Immature natural killer cell (primary cell): ENCODE measurements at places on chromosomes 7 and 10.

DNA sequence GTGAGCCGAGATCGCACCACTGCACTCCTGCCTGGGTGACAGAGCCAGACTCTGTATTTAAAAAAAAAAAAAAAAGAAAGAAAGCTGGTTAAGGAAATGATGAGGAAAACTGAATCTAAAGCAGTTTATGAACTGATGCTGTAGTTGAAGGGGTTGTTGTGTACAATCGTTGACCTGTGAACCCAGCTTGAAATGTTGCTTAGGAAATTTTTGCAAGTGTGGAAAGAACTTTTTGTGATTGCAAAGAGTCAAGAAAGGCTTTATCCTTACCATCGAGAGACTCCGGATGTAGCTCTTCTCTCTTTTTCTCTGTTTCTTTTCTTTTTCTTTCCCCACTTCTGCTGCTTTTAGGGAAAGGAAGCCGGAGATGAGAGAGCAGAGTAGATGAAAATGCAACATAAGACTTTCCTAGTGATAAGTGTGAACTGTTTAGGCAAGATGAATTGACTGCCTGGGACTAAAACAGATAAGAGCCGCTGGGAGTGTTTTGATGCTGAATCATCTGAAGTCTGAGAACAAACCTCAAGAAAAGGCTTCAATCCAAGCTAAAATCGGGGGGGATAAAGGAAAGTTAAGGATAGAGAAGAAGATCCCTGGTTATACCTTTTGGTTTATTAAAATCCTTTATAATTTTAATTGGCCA, 69.0 kb downstream of the TAF3 start:
- no peak for DNase-seq

- DNase-seq = no peak
These were observed 291.0 kb downstream of the TNS3 start for GRCh38 chr7:47290867-47291266.

DNA sequence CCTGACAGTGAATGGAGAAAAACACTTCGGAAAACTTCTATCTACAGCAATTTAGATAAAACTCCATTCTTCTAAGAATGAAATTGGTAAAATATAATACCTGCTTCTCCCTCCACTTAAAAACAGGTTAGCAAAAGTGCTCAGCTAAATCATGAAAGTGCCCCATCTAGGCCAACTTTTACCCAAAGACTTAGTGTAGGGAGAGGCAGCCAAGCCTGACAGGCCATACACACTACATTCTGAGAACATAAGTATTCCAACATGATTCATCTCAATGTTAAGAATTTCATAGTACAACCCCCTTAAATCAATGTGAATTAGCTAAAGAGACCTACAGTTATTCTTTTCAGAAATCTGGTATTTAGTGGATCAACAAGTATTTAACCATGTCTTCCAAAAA, 7.2 kb downstream of the FAM3C start:
- no peak for DNase-seq

DNA sequence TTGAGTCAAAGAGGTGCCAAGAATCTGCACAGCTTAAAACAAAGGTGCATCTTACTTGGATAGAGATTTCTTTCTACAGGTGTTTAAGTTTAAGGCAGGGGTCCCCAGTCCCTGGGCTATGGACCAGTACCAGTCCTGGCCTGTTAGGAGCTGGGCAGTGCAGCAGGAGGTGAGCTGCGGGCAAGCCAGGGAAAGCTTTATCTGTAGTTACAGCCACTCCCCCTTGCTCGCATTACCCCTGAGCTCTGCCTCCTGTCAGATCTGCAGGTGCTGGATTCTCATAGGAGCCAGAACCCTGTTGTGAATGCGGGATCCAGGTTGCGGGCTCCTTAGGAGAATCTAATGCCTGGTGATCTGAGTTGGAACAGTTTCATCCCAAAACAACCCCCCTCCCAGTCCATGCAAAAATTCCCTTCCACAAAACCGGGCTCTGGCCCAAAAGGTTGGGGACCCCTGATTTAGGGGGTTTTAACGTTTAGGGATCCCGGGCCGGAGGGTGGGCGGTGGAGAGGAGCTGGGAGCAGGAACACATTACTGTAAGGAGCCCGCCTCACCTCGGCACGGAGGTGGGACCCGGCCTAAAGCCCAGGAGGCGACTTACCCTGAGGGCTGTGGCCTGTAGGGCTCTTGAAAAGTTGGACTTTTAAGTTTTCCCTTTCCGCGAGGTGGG, 60.2 kb downstream of the ZNF467 start:
- DNase-seq = no peak

DNA sequence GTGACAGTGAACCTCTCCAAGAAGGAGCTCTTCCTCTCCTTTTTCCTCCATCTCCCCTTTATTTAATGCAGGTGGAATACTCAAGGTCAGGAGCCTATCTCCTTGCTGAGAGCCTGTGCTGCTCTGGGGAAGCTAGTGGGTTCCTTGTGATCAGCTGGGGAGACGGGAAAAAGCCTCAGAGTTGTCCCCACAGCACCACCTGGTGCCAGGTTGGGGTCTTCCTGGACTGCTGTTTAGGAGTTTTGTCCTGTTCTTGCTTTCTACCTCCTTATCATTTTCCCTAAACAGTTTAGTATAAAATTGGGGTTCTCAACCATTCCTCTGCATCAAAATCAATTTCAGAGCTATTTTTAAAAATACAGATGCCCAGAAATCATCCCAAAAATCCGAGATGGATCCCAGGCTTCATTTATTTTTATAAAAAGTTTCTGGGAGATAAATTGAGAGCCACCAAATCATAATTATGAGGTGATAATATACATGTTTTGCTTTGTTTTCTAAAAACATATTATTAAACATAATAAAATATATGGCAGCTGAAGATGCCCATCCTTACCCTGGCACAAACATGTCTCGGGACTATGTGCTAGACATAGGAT, 44.3 kb downstream of the MACC1 start:
- DNase-seq = no peak

DNA sequence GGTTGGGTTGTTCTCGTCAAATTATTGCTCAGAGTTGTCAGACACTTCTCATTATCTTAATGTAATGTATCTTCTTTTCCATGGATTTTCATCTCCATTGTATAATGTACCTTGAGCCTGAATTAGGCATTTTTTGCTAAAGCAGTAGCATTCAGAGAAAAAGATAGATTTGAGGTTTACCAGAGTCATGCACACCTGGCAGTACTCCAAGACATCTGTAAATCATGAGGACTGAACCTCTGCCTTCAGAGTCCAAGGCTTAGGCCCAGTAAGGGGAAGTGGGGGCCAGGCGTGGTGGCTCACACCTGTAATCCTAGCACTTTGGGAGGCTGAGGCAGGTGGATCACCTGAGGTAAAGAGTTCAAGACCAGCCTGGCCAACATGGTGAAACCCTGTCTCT, 624.3 kb upstream of the MBL2 start:
- DNase-seq = no peak

GRCh38 chr10:116109881-116110280, 163.1 kb downstream of the GFRA1 start:
- DNase-seq = no peak

DNA sequence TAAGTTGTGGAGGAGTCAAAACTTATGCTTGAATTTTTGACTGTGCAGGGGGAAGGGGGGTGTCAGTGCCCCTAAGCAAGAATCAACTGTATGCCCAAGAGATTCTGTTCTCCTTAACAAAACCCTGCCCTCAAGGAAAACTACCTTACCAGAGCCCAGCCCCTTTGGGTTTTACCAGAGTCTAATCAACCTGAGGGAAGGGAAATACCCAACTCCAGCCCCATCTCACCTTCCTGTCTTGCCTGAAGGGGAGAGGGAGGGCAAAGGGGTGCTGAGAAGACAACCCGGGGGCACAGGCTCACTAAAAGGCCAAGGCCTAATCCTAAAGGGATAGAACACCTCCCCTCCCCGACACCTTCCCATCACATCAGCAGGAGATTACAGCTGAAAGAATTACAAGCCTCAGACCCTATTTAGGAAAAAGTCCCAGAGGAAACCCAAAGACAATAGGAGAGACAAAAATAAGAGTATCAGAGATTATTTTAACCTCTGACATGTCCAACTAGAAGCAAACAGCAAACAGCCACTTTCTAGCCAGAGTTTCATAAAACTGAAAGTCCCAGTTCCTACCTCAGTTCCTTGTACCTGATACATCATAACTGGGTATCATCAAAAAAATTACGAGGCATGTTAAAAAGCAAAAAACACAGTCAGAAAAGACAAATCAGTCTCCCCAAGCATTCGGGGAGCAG, 26.8 kb upstream of the C7orf33 start:
- no peak for DNase-seq

DNA sequence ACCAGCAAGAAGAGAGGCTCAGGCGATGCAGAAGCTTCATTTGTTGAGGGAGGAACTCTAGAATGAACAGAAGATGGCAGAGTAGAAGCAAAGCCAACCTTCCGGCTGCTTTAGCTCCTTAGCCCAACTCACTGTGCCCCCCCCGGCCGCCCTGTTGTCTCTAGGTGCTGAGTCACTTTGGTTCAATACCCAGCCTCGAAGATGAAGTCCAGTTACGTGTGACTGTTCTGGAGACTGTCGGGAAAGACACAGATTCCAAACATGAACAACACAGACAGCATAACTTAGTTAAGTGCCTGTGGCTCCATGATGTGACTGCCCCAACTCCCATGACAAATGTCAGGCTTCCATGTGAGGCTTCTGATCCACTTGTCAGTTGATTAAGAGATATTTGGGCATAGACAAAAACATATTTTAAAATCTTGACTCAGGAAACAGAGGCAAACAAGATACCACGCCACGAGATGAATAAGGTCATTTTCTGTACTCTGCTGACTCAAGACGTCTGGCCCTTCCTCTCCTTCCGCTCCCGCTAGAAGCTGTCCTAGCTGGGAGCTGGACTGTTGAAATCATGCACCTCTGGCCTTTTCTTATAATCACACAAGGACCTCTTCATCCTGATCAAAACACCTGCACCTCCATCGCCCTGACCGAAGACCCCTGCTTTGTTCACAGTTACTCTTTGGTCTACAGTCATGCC, 199.3 kb downstream of the FRMD4A start:
- DNase-seq = no peak

GRCh38 chr10:110870823-110871297, 868 bp upstream of the PDCD4 start:
- DNase-seq = no peak

GRCh38 chr7:119270045-119270464, 1002.9 kb upstream of the KCND2 start:
- peak; percentile 4 for DNase-seq

DNA sequence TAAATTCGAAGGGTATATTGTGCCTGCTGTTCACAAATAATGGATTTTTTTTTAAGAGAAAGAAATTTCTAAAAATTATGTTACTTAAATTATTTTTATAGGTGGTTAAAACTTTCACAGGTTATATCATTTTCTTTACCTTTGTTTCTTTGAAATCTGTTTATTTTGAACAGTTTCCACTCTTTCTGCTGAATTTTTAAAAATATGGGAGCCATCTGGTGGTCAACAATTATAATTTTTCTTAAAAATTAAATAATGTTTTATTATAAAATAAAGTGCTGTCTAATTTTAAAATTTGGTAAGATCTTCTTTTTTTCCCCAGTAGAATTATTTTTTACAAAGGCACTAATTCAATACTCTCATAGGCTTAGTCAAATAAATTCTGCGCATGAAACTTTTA, 263.9 kb downstream of the ETV1 start:
- DNase-seq = no peak

DNA sequence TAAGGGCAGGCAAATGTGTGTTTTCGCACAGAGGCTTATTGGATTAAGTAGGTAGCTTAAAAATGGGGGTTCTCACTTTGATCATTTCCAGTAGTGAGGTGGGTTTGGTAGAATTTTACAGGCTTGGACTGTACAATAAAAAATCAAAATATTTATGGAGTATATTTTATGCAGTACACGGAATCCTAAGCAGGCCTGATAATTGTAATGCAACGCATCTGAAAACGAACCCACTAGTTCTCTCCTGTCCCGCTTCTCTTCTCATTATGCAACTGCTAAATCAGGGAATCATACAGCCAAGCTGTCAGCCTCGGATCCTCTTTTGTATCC, 377 bp upstream of the POLR1F start:
- no peak for DNase-seq

DNA sequence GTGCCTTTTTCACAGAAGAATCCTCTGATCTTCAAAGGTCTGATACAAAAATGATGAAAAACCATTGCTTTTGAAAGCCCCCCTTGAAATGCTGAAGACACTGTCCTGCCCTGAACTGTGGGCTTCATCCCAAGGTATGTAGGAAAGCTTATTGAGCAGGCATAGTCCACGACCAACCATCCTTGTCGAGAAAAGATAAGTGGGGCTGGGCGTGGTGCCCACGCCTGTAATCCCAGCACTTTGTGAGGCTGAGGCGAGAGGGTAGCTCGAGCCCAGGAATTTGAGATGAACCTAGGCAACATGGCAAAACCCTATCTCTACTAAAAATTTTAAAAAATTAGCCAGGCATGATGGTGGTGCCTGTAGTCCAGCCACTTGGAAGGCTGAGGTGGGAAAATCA, 25.6 kb downstream of the TACR2 start:
- no peak for DNase-seq

GRCh38 chr10:119755446-119755845, 29.6 kb downstream of the INPP5F start:
- DNase-seq = no peak

- no peak for DNase-seq
These were observed 3.1 kb downstream of the ANKRD22 start for GRCh38 chr10:88848499-88848898.

DNA sequence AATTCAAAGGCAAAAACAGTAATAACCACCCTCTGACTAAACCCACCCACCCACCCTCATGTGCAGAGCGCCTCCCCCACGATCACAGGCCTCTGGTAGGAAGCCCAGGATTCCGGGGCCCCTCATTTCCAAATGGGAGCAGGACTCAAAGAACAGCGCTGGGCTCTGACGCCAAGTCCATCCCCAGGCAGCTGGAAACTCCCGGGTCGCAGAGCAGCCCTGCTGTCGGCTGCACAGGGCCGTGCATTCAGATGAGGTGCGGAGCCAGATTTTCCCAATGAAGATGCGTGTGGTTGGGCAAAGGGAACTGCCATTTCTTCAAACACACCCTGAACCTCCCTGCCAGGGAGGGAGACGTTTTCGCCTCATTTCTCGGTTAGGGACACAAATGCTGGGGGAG, 152.3 kb downstream of the MAD1L1 start:
- no peak for DNase-seq

GRCh38 chr10:10726101-10726500, 291.6 kb upstream of the CELF2 start:
- DNase-seq = no peak

- no peak for DNase-seq
These were observed 31.9 kb downstream of the NKX6-2 start for GRCh38 chr10:132754071-132754470.

- DNase-seq = no peak
These were observed 177.6 kb upstream of the CSTF2T start for GRCh38 chr10:51876979-51877378.

DNA sequence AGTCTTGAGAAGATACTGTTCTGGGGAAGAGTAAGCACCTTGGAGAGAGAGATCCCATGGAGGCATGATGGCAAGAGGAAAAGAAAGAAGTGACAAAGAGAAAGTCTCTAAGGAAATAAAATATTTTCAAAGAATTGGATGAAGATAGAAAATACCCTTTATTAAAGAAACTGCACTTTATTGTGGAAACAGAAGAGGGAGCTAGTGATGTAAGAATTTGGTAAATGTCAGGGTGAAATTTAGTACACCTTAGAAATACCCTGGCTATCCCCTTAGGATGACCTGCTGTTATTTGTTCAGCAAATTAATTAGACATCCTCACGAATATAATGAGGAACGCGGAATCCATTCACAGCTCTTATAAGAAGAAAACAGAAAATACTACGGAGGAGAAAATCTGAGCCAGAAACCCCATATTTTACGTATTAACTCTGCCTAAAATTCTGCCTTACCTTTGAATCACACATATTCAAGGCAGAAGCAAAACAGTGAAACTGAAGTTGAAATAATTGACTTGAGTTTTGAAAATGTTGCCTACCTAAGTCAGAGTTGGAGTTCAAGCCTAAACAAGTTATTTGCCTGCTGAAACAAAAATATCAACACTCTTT, 90.7 kb downstream of the TFPI2 start:
- DNase-seq = no peak
